ENCODE measurements at places on chromosomes 12 and 14. TPM values are rescaled to one million over a fixed set of nuclear protein-coding genes. Genes with fewer than 3 reads are reported as not detected.

Gene MUCL1
- not detected for total RNA-seq

Gene PDZRN4
- 0.90 TPM for total RNA-seq

Gene DBX2
- not detected for total RNA-seq

Gene SLC38A4
- total RNA-seq = 12.5 TPM

Gene ANKRD33
- 1.7 TPM for total RNA-seq

Gene RERGL
- total RNA-seq = not detected

Gene GARIN6
- total RNA-seq = not detected

Gene CLEC4C
- not detected for total RNA-seq

Gene PRKAB1
- 31.0 TPM for total RNA-seq

Gene DDN
- 0.10 TPM for total RNA-seq

Gene PLEKHD1
- total RNA-seq = 0.28 TPM

Gene KCNJ8
- 2.3 TPM for total RNA-seq

Gene CCDC175
- not detected for total RNA-seq
